Astrocyte (in vitro differentiated cells and primary cell): ENCODE measurements at places on chromosomes 3 and 15. TPM values are rescaled to one million over a fixed set of nuclear protein-coding genes. Genes with fewer than 3 reads are reported as not detected.

The PTX3 gene
- total RNA-seq = 3.0 and 4.7 TPM in 2 replicates

- no peak for DNase-seq
These were observed 76.7 kb upstream of the MBNL1 start for GRCh38 chr3:152192050-152192449.

DNA sequence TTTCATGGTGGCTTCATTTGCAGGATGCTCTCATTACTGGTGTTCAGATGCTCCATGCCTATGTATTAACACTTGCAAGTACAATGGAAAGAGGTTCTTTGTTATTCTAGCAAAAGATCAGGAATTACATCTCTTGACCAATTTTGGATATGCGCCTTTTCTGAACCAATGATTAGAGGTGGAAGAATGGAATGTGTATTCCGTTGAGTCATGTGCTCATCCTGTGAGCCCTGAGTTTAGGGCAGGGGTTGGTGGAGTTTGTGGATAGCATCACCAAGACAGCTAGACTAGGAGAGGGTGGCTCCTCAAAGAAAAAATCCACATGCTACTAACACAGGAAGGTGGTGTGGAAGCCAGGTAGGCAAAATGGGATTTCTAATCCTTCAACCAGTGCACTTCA lies 80.7 kb upstream of the SLC25A26 start:
- DNase-seq = no peak

DNA sequence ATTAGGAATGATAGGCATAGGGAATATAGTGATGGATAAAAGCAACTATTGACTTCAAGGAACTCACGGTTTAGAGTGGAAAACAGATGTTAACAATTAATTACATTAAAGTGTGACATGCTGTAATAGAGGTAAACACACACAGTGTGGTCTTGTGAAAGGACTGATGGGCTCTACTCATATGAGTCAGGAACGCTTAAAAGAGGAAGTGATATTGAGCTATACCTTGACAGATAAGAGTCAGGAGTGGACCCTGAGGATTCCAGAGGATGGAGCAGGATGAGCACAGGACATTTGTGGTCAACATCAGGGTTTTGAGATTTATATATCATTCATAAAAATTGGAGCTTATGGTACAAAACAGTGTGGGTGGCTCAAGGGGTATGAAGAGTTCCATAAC lies 11.0 kb downstream of the EXOG start:
- DNase-seq = no peak

- DNase-seq = peak; percentile 95
These were observed 206.8 kb downstream of the MAGI1 start for GRCh38 chr3:65831733-65832425.

- DNase-seq = no peak
These were observed 77.6 kb downstream of the TOP2B start for GRCh38 chr3:25587094-25587493.

DNA sequence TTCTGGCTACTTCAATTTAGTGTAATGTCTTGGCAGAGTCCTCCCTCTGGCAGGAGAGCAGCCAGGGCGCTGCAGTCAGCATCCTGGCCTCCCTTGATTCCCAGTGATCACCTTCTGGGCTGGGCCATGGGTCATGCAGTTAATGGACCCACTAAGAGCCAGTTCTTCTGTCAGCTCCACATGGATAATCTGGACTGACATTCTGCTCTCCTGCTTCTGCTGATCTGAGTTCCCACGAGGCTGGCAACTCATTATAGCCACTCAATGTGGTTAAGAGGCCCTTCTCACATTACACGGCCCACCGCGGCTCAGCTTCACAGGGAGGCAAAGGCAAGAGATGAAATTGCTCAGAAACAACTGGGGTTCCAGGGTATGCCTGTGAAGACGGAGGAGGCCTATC lies 94.0 kb downstream of the WDR76 start:
- peak; percentile 65 for DNase-seq

- DNase-seq = no peak
These were observed 65.6 kb downstream of the SLC6A6 start for GRCh38 chr3:14467814-14468620.

DNA sequence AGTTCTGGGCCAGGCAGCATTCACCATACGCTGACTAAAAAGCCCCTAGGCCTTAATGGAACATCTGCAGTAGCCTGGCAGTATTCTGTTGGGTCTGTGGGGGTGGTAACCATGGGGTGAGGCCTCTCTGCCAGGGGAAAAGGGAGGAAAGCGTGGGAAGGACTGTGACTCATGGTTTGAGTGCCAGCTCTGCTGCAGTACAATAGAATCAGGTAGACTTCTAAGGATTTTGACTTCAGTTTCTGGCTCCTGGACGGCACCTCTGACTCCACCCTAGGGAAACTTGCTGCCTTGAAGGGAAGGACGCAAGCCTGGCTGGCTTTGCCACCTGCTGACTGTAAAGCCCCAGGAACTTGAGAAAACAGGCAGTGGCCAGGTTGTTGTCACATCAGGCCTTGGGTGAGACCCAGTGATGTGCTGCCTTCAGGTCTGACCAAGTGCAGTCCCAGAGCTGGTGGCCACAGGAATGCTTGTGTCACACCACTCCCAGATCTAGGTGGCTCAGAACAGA lies 148.6 kb downstream of the SUCNR1 start:
- peak; percentile 58 for DNase-seq
